Ovary (tissue), 10 donors: ENCODE measurements at places on chromosomes 1 and 21. TPM values are rescaled to one million over a fixed set of nuclear protein-coding genes. Genes with fewer than 3 reads are reported as not detected.

- no peak for DNase-seq
- no peak overlapping the region for H3K27ac ChIP-seq
- H3K4me1 ChIP-seq: peaks cover 7% of the 10 kb centered on the region
These were observed 3.3 kb downstream of the UAP1 start for GRCh38 chr1:162564762-162565218.

- H3K4me1 ChIP-seq: no peaks in the 10 kb centered on the region
- H3K27me3 ChIP-seq: no peaks in the 10 kb centered on the region
- H3K36me3 ChIP-seq: no peaks in the 10 kb centered on the region
These were observed 26.2 kb downstream of the EXTL2 start for GRCh38 chr1:100868364-100868995.

GRCh38 chr21:26842974-26843932 is 2.0 kb downstream of the ADAMTS1 start:
- H3K4me3 ChIP-seq: peak overlapping the region; percentile 87
- no peaks in the 10 kb centered on the region for H3K36me3 ChIP-seq
- no peaks in the 10 kb centered on the region for H3K27me3 ChIP-seq
- peak overlapping the region; percentile 96 for H3K27ac ChIP-seq
- peaks cover 9% of the 10 kb centered on the region for H3K4me1 ChIP-seq
- peak; percentile 94 for DNase-seq

DNA sequence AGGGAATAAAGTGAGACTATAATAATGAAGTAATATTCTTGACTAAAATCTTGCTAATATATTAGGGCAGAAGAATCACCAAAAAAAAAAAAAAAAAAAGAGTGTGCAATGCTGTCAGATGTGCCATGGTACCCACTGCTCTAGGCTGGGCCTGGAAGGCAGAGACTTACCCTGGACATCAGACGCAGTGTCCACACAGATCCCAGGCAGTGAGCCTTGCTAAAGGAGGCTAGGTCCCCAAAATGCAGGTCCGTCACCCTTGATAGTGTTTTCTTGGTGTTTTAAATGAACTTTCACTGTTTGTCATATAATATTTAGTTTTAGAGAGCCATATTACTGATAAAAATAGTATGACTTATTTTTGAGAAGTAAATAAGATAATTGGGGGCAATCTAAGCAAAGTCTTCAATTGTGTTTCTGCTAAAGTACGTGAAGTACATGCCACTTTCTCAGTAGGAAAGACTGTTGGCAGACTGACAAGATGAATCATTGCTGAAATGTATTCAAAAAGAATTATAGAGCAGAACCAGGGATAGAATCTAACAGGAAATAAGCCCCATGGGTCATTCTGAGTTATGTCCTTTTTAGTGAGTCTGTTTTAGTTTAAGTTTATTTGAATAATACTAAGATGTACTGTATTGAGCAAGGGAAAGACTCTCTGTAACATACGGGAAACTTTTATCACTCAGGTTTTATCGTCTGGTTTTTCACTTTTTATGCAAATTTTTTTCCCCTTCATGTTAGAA is 74.6 kb upstream of the PDC start:
- no peak overlapping the region for H3K27ac ChIP-seq
- no peak overlapping the region for H3K4me3 ChIP-seq
- no peaks in the 10 kb centered on the region for H3K4me1 ChIP-seq
- H3K36me3 ChIP-seq: no peaks in the 10 kb centered on the region
- no peak for DNase-seq
- no peaks in the 10 kb centered on the region for H3K27me3 ChIP-seq

DNA sequence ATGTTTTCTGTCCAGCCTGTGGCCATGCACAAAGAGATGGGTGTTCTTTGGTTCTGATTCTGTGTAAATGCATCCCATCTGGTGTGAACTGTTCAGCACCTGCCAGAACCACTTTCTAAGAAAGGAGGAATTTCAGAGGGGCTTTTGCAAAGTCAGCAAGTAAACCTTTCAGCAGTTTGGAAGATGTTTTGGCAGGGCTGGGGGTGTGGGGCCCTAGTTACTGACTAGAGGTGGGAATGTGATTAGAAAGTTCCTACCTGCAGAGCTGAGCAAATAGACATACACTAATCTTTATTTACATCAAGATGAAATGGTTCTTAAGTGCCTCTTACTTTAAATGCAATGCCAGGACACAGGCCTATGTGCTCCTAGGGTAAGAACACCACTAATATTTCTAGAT is 378.1 kb upstream of the USP24 start:
- no peaks in the 10 kb centered on the region for H3K27me3 ChIP-seq
- no peak for DNase-seq
- no peaks in the 10 kb centered on the region for H3K36me3 ChIP-seq
- no peak overlapping the region for H3K27ac ChIP-seq
- H3K4me3 ChIP-seq: no peak overlapping the region

DNA sequence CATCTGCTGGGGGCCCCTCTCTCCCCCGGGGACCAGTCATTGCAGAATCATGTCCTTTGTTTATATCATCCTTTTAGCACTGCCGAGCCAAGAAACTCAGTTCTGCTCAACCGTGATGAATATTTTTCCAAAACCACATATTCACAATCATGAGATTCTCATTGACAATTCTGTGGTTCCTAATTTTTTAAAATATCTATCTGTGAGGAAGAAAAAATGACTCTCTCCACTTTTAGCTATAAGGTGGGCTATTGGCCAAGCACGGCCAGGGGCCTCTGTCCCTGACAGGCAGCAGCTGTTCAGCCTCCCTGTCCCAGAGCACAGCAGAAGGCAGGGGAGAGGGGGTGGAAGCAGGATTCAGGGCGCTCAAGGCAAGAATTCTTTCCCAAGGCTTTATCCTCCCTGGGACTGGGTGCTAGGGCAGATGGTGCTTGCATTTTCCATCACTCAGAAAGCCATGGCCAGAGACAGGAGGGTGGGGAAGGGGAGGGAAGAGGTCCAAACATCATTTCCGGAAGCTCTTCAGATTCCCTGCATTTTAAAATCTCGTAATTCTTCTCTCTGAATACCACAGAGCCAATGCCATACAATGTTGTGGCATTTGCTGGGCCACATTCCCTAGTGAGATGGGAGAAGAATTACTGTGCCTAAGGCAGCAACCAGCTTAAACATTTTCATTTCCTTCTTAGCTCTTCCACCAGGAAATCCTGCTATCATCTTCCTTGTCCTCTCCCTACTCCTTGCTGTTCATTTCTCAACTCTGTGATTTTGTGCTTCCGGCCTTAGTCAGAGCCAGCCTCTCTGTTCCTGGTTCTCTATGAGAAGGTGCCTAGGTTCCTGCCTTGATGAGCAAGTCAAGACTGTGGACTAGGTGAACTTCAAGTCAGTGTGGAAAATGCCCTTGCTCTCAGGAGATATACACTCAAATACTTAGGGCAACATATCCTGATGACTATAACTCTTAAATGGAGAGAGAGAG is 60.3 kb downstream of the KCNJ6 start:
- no peaks in the 10 kb centered on the region for H3K4me1 ChIP-seq
- DNase-seq: no peak

DNA sequence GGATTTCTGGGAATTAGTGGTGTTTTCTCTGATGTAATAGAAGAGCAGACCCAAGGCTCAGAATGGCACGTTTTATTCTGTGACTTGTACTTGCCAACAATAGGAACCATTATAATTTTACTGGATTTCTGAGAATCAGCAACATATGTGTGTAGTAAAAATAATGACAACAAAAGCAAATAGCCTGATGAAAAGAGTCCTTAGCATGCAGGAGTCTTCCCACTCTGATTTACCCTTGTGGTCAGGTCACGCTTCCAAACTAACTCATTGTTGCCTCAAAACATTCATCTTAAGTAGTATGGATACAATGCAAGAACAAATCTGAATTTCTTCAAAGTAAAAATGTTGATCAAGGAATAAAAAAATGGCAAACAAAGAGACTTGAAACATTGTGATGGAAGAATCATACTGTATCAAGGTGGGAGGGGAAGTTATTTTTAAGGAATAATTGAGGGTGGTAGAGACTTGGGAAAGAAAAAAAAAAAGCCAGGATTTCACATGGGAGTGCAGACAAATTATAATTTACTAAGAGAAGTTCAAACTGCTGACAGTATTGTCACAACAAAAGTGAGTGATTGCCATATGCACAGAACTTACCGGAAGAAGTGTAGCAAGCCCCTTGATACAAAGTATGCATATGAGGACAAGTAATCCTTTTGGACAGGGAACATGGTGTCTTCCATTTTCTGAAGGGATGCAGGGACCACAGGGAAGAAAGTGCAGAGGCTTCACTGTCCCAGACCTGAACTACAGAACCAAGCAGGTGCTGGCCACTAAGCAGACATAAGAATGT is 31.2 kb upstream of the RGL1 start:
- no peaks in the 10 kb centered on the region for H3K4me1 ChIP-seq
- no peak overlapping the region for H3K27ac ChIP-seq
- H3K36me3 ChIP-seq: no peaks in the 10 kb centered on the region
- H3K27me3 ChIP-seq: no peaks in the 10 kb centered on the region
- no peak overlapping the region for H3K4me3 ChIP-seq
- no peak for DNase-seq

- no peak for DNase-seq
- no peaks in the 10 kb centered on the region for H3K27me3 ChIP-seq
- no peaks in the 10 kb centered on the region for H3K36me3 ChIP-seq
- peaks cover 2% of the 10 kb centered on the region for H3K4me1 ChIP-seq
- no peak overlapping the region for H3K4me3 ChIP-seq
These were observed 145.3 kb upstream of the ADAMTS5 start for GRCh38 chr21:27112186-27112585.

- peak overlapping the region; percentile 99 for H3K4me3 ChIP-seq
- H3K27me3 ChIP-seq: no peaks in the 10 kb centered on the region
- peak overlapping the region; percentile 99 for H3K27ac ChIP-seq
- no peaks in the 10 kb centered on the region for H3K36me3 ChIP-seq
- peak; percentile 61 for DNase-seq
These were observed 686 bp downstream of the ARF1 start for GRCh38 chr1:228082918-228083870.

GRCh38 chr21:42194863-42195262 is 24.1 kb upstream of the ABCG1 start:
- no peaks in the 10 kb centered on the region for H3K36me3 ChIP-seq
- peaks cover 3% of the 10 kb centered on the region for H3K4me1 ChIP-seq
- no peak for DNase-seq

- no peaks in the 10 kb centered on the region for H3K27me3 ChIP-seq
- no peak for DNase-seq
- no peaks in the 10 kb centered on the region for H3K36me3 ChIP-seq
- H3K27ac ChIP-seq: no peak overlapping the region
These were observed 58.4 kb upstream of the SSBP3 start for GRCh38 chr1:54464477-54465146.

DNA sequence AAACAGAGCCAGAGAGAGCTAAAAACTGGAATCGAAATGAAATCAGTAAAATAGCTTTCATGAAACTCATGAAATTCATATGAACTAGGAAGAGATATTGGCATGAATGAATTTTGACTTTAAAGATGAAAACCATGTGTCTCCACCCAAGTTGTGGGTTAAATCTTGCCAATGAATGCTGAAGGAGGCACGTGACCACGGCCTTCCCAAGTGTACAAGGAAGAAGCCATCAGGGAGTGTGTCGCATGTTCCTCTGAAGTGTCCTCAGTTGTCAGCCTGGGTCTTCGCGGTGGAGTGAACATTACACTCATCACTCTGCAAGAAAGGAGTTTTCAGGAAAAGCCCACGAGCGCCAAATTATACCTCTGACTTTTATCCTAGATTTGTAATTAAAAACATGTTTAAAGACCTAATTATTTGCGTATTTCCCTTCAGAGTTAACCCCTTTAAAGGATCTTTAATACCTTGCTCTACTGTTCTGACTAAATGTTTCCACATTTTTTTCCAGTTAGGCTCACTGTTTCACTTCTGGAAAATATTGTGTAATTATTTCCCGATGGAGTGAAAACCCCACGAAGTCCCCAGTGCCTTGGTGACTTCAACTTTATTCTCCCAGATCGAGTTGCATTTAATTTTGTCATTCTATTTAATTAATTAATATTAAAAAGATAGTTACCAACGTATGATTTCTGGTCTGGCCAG is 118.3 kb downstream of the DHRS3 start:
- H3K27ac ChIP-seq: no peak overlapping the region
- no peaks in the 10 kb centered on the region for H3K27me3 ChIP-seq
- H3K4me1 ChIP-seq: peaks cover 14% of the 10 kb centered on the region
- H3K4me3 ChIP-seq: no peak overlapping the region
- no peak for DNase-seq

DNA sequence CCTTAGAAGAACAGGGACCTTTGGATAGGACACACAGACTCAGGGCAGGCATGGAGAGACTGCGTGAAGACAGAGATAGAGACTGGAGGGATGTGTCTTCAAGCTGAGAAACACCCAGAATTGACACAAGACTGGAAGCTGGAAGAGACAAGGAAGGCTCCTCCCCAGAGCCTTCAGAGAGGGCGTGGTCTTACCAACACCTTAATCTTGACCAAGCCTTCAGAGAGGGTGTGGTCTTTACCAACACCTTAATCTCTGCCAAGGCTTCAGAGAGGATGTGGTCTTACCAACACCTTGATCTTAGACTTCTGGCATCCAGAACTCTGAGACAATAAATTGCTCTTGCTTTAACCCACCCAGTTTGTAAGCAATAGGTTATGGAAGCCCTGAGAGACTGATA is 481.4 kb upstream of the VAMP3 start:
- peaks cover 3% of the 10 kb centered on the region for H3K4me1 ChIP-seq
- DNase-seq: no peak
- no peaks in the 10 kb centered on the region for H3K36me3 ChIP-seq
- H3K27ac ChIP-seq: no peak overlapping the region
- no peaks in the 10 kb centered on the region for H3K27me3 ChIP-seq

The RGS13 gene
- not detected for total RNA-seq

The RASSF5 gene
- total RNA-seq: 5.2 TPM

The CFAP107 gene
- total RNA-seq: 0.89 TPM

The GBP4 gene
- 8.4 TPM for total RNA-seq

The DOP1B gene
- 12.5 TPM for total RNA-seq

The C1orf185 gene
- not detected for total RNA-seq

The FLAD1 gene
- 21.0 TPM for total RNA-seq

The C1QB gene
- total RNA-seq: 157 TPM

The TSPAN2 gene
- 13.9 TPM for total RNA-seq

The NECTIN4 gene
- total RNA-seq: not detected

The RGS18 gene
- total RNA-seq: 0.88 TPM

The LCE4A gene
- total RNA-seq: not detected
